M059J (cell line): ENCODE measurements at places on chromosomes 11 and 22.
A peak's percentile ranks its signal among the peaks of the same experiment; 100 is the strongest.

DNA sequence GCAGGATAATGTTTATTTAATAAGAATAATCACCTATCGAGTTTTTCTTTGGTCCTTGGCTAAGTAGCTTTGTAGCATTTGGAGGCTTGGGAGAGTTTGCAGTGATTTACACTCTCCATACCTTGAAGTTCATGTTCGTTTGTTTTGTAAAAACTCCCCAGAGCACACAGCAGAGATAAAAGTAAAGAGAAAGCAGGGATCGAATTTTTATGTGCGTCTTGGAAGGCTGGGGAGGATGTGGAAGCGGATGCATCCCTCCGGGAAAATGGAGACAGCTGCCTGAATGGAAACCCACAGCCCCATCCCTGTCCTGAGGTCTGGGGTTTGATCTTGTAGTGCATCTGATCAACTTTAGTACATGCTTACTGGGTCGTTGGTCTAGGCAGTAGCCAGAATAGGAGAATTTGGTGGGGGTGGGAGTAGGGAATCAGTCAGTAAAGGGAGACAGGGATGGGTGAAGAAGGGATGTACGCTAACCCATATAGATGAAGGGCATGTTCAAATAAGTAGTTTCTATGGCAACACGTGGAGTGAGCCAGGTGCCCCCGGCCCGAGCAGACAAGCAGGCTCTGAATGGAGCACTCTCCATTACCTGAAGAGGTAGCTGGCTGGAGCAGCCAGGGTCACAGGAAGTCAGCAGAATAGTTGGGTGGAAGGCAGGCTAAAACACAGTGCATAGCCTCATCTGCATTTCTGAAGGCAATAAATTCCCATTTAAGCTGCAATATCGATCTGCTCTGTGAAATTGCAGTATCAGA lies 147.8 kb downstream of the COMMD9 start:
- no peak for DNase-seq

DNA sequence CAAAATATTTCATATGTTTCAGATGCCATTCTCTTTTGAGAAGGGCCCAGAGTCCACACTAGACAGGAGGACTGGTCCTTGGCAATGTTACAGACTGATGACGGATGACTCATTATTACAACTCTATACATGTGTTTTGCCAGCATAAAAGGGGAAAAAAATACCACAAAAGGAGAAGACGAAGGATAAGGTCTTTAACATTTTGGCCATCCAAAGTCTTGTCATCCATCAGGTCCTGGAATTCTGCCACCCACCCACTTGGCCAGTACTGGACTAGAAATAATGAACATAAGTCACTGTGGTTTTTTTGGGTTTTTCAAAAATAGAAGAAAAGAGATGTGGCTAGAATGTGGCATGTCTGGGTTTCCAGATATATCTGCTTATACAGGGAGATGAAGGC lies 57.7 kb upstream of the BDNF start:
- DNase-seq: peak; percentile 99

DNA sequence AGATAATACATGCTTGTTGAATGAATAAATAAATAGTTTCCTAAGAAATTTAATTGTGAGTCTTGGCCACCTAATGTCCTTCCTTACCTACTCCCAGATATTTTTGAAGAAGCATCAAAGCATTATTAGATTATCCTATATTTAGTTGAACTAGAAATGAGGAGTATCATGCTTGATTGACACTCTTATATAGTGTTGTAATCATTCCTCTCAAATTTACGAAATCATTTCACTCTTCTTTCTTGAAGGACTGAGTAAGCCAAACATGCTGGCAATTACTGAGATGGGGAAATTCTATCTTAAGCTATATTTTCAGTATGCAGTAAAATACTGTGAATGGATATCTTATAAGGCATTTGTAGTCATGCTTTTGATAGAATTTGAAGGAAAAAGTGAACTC lies 189.0 kb downstream of the LUZP2 start:
- no peak for DNase-seq

DNA sequence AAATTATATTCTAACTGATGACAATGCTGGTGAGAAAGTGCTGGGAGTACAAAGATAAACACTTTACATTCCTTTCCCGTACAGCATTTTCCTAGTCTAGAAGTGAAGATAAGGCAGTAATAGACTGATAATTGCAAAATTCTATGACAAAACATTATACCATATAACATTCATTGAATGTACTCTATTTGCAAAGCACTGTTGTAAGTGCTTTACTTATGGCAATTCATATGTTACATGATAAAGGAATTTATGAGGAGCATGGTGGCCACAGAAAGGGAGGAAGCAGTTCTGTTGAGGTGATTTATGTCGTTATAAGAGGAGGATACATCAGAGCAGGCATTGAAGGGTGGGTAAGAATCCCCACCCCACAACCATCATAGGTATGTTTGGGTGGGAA lies 434.8 kb downstream of the RAB38 start:
- no peak for DNase-seq

DNA sequence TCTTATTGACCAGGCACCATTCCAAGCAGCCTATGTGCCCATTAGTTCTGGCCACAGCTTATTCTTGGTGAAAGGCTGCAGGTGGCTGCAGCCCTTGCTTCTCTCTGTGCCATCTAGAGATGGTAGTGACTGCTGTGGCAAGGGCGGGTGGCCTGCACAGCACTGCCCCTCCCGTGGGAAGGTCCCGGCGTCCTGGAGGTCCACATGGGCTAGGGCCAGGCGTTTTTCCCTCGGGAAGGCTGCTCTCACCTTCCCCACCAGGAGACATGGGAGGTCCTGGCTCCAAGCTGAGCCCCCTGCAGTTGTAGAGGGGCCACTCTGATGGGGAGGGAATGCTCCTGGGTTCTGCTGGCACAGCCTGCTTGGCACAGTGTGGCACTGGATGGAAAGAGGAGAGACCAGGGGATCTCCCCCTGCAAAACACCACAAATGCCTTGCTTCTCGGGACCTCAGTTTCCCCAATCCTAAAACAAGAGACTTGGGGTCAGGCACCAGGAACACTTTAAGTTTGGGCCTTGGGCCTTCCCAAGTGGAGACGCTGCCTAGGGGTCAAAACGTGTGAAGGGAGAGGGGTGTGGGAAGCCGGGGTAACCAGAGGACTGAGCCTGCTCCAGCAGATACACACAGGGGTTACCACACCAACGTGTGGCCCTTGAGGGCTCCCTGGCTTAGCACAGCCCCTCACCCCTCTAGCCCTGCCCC lies 10.0 kb upstream of the TBC1D22A start:
- DNase-seq: no peak

DNA sequence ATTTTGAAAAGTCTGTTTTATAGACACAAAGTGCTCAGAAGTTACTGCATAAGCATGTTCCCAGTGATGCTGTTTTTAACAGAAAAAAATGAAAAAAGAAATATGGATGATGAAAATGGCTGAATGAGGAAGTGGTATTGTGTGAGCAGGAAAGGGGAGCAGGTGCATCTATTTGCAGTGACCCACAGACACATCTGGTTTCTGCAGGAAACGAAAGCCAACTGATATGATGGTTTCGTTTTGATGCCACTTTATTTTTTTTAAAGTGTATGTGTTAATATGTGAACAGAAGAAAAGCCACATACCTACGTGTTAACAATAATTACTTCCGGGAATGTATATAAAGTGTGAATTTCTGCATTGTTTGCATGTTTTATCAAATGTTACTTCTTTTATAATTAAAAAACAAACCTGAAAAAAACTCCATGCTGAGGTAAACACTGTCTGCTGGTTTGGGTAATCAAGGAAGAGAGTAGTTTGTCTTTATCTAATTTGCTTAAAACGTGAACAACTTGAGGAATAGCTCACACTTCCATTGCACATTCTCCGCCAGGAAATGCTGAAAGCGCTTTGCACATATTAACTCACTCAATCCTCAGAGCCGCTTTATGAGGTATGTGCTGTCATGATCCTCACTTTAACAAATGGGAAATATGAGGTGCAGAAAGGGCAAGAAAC lies 1335.9 kb downstream of the TBC1D22A start:
- no peak for DNase-seq

DNA sequence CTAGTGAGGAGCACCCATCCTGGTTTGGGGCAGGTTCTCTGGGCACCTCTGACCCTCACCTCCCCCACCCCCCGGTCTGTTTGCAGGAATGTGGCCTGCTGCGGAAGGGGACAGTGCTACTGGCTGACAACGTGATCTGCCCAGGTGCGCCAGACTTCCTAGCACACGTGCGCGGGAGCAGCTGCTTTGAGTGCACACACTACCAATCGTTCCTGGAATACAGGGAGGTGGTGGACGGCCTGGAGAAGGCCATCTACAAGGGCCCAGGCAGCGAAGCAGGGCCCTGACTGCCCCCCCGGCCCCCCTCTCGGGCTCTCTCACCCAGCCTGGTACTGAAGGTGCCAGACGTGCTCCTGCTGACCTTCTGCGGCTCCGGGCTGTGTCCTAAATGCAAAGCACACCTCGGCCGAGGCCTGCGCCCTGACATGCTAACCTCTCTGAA lies 26.9 kb upstream of the TXNRD2 start:
- no peak for DNase-seq
